Uterus (tissue), 4 donors: ENCODE measurements at places on chromosomes 1 and 21.

DNA sequence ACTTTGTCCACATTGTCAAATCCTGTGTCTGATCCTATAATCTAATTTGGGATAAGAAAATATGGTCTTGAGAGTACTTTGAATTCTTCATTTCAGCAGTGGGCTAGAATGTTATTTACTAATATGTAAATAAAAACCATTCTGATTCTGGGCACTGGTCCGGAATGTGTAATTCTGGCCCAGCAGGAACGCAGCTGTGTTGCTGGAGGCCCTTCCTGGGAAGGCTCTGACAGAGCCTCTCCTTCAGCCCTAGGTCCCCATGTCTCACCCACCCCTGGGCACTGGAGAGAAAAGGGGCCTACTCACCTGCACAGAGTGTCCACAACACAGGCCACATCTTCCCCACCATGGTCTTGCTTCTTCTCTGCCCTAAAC is 251 bp downstream of the GPA33 start:
- DNase-seq, result no peak

DNA sequence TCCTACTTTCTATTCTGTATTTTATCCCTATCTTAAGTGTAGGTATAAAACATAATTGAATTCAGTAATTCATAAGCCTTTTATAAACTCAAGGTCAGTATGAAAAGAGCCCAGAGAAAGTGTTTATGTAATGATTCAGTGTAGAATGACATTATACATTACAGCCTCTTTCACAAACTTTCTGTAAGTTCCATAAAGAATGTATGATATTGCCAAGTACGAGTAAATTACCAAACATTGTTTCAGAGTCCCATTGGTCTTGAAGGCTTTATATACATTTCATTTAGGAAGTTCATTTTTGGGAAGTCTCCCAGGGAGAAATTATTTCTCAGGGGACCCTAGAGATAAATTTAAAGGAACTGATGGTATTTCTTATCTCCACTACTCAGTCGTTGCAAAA is 37.8 kb upstream of the VAMP3 start:
- DNase-seq, result no peak

GRCh38 chr1:42768172-42768571 is 1.1 kb downstream of the C1orf50 start:
- no peak for DNase-seq

GRCh38 chr1:164855716-164856329 is 296.8 kb downstream of the PBX1 start:
- DNase-seq, result no peak

- DNase-seq, result no peak
Observed at GRCh38 chr1:116374353-116375147, 1.5 kb downstream of the ATP1A1 start.
